NCI-H1092 treated with DMSO at 0.1 percent for 48 hours (cell line): ENCODE measurements at places on chromosomes 12 and 14.
A peak's percentile ranks its signal among the peaks of the same experiment; 100 is the strongest.

DNA sequence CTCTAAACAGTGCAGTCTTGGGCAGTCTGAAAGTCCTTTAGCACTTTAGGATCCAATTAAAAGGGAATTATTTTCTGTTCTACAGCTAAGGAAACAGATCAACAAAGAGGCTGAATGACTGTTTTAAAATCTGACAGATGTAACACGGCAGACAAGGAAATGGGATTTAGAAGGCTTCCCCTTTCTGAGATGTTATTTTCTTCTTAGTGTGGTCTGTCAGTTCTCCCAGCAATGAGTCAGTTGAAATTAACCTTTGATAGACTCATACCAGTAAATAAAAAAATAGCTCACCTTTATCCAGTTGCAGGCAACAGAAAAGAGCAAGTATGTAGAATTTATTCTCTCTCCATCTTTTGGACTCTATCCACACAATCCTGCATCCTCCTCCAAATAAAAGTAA is 98.1 kb downstream of the NEDD1 start:
- DNase-seq, result no peak

DNA sequence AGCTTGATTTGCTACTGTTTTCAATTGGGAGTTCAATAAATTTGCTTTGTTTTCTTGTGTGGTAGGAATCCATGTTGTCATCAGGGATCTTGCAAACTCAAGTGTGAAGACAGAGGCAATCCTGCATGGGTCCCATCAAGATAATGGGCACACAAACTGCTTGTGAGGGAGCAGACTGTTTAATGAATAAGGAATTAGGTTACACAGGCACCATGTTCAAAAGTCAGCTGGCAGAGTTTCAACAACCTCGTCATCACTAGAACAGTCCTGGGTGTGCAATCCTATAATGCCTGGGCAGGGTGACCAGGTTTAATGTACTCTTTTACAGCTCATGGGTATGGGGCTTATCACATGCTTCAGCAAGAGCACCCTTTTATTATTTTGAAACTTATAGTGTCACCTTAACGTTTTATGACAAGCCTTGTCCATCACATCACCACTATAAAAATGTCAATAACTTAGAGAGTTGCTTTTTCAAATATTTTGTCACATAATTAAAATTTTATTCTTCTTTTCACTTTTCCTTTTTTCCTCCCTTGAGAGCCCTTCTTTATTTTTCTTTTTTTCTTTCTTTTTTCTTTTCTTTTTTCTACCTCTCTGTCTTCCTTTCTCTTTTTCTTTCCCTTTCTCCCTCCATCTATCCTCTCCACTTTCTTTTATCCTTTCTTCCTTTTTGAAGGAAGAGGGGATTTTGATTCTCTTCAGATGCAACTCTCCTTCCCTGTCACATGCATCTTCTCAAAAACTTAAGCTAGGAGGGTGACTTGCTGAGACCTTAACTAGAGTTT is 252.2 kb upstream of the ATP2B1 start:
- no peak for DNase-seq

- DNase-seq, result no peak
These were observed 2.8 kb upstream of the IFNG start for GRCh38 chr12:68162374-68162773.

DNA sequence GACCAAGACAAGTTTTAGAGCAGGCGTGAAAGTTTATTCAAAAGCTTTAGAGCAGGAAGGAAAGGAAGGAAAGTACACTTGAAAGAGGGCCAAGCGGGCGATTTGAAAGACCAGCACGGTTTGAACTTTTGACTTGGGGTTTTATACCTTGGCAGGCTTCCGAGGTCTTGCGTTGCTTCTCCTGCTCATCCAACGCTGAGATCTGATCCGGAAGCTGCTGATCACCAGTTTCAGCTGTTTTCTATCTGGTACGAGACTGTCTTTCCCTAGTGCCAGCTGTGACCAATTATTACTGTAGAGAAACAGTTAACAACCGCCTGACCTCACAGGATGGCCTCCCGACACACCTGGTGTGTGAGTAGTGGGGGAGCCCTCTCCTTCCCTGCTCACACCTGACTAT is 20.6 kb upstream of the SNRPF start:
- peak; percentile 41 for DNase-seq

DNA sequence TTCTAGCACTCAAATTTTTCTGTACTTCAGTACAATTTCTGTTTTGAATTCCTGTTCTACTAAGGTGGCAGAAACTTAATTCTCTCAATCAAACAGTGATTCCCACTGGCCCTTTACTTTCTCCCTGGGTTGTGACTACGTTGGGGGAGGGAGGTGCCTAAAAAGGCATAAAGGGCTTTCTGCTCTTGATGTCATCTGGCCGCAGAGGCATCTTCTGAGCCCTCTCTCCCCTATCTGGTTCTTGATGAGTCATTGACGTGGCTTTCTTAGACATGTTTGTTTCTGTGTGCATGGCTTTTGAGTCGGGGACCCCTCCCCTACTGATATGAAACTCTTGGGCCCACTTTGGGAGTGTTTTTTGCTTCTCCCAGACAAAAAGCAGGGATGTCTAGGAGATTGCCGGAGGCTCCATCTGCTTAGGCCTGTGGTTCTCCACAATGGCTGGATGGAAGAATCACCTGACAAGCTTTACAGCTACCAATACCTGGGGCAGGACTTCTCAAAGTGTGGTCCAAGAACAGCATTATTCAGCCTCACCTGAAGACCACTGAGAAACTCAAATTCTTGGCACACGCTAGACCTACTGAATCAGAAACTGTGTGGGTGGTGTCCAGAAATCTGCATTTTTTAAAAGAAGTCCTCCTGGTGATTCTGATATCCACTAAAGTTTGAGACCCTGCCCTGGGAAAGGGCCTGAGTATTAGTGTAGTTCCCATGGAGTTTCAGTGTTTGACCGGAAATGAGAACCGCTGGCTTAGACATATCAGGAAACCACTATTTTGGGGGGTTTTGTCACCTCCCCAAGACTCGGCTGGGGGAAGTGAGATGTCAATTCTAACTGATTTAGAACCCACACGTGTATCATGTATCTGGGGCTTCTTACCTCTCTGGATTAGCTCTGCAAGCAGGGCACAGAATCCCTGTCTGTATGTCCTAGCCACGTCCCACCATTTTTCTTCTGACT is 395.7 kb upstream of the PDE3A start:
- DNase-seq, result no peak

DNA sequence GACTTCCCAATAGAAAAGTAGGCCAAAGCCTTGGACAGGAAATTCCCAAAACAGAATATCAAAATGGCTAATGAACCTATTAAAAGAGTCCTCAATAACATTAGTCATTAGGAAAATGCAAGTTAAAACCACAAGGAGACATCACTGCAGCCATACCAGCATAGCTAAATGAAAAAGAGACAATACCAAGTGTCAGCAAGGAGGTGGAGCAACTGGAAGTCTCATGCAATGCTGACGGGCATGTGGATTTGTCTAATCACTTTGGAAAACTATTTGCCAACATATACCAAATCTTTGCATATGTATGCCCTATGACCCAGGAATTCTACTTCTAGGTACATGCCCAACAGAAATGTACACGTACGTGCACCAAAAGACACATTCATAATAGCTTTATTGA is 60.5 kb upstream of the PLEKHG3 start:
- DNase-seq, result no peak

DNA sequence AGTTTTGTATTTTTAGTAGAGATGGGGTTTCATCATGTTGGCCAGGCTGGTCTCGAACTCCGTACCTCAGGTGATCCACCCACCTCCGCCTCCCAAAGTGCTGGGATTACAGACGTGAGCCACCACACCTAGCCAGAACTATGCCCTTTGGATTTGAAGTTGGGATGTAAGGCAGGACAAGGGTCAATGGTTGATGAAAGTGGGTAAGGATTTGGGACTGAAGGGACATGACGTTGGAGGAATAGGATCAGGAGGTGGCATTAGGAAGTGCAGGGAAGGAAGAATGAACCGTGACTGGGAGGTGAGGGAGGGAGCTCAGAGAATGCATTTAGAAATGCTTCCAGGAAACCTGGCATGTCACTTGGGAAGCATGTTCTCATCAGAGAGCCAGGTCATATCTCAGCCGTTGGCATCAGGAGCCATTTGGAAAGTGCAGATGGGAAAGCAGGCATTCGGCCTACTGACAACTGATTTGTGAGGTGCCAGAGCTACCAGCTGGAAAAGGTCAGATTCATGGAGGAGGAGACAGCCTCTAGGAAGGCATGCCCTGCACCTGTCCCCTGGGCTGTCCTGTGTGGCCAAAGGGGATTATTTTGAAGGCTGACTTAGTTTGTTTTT is 2.2 kb downstream of the CRADD start:
- DNase-seq, result no peak

GRCh38 chr14:76117789-76118484 is 33.8 kb upstream of the GPATCH2L start:
- peak; percentile 60 for DNase-seq

GRCh38 chr14:89827265-89827664 is 127.3 kb downstream of the EFCAB11 start:
- no peak for DNase-seq

DNA sequence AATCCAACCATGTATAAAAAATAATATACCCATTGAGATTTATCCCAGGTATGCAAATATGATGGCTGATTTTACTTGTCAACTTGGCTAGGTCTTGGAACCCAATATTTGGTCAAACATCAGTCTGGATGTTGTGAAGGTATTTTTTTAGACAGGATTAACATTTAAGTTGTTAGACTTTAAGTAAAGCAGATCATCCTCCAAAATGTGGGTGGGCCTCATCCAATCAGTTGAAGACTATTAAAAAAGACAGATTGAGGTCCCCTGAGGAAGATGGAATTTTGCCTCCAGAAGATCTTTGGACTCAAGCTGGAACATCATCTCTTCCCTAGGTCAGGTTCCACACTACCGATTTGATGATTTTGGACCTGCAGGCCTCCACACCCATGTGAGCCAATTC is 271.2 kb downstream of the TMEM121 start:
- DNase-seq, result no peak

DNA sequence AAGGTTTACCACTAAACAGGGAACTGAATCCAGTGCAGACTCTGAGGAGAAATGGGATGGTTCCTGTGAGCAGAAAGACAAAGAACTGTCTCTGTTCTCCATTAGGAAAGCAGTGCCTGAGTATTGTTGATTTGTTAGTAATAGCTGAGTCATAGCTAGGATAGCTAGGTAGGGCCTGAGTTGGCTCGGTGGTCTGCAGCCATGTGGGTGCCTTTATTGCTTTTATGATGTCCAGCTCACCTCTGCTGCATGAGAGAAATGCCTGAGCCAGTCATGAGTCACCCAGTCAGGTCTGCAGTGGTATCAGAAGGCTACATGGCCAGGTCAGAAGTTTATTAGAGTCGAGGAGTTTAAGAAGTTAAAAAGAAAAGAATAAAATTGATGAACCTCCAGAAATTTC is 24.2 kb downstream of the TRHDE start:
- DNase-seq, result no peak

DNA sequence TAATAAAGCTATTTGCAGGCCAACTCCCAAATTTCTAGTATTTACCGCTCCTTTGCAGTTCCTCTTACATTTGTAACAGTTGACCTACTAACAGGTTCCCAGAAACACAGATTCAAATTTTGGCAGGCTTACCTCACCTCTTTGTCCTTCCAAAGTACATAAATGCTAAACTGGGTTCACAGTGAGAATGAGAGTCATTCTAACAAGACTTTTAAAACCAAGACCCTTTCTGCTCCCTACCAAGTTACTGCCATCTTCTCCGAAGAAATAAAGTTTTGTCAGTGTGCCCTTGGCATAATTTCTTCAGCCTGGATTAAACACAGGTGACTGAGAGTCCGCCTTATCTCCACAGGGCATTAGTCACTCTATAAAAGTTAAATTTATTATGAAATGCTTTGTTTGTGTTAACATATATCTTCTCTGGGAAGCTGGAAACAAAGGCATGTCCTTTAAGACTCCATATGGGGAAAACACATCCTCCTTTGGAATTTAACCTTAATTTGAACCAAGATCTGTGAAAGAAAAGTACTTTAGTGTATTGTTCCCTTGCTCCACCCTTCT is 28.2 kb downstream of the FOXA1 start:
- DNase-seq, result peak; percentile 54

- DNase-seq, result peak; percentile 98
These were observed 58.6 kb downstream of the SLC38A1 start for GRCh38 chr12:46209914-46210872.

DNA sequence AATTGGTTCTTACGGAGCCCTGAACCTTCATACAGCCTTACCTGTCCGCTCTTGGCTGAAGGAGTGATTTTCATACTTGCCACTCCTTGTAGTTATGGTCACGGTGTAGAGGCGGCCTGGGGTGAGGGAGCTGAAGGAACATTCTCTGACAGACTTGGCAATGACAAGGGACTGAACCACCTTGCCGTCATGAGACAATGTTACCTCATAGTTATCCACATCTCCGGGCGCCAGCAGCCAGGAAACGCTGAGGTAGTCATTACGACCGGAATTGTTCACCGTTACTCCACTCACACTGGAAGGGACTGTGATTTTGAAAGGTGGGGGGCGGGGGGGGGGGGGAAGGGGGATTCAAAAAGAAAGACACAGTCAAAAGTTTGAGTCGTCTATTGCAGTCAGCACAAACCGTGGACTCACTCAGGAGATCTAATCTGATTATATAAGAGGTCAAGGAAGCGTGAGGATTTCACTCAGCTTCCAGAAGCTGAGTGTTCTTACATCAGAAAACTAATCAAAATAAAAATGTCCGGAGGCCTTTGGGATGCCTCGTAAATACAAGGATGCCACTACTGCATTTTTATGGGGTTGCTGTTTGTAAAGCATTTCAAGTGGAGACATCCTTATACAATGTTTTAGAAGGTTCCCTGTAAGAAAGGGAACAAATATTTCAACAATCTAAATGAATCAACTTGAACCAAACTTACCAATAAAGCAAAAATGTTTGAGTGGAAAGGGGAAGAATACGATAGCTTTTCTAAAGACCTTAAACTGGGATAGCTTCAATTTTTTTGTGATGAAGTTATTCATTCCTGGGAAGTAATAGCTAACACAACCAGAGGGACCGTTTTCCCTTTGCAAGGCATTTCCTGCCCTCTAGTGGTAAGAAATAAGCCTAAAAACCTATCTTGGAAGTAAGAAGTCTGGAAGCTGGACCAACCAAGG is 60.6 kb downstream of the PTPRB start:
- DNase-seq, result peak; percentile 37

DNA sequence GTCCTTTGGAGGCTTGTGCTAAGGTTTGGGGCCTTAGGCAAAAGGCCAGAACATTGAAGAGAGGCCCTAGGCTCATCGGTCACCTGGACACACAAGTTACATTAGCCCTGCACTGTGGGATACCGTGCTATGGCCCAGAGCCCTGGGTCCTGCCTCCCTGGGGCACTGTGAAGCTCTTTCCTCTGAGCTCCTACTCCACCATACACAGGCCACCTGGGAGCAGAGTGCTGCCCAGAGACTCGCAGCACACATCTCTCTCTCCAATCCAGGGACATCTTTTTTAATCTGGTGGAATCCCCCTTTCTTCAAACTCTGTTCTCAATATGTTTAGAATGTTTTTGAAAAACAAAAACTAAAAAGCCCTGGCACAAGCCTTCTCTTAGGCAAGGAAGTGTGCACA is 314.2 kb upstream of the RGS6 start:
- DNase-seq, result no peak

GRCh38 chr14:103093856-103094405 is 594 bp upstream of the EXOC3L4 start:
- DNase-seq, result no peak

- peak; percentile 22 for DNase-seq
These were observed 74.2 kb downstream of the RBM19 start for GRCh38 chr12:113891739-113892520.

- peak; percentile 92 for DNase-seq
These were observed at the start of gene KIF21A for GRCh38 chr12:39443081-39443928. Gene KIF21A (minus strand): TSS chr12:39443120. CDS start chr12:39442970, 150 bp downstream.

- no peak for DNase-seq
These were observed 73.4 kb upstream of the EEA1 start for GRCh38 chr12:93002293-93003054.
